ENCODE measurements at places on chromosomes 2 and 18.
A peak's percentile ranks its signal among the peaks of the same experiment; 100 is the strongest.

- no peak for DNase-seq
Observed at GRCh38 chr2:96163768-96164429, 18.7 kb upstream of the DUSP2 start.

GRCh38 chr2:13504808-13505207, 788.1 kb downstream of the TRIB2 start:
- no peak for DNase-seq

DNA sequence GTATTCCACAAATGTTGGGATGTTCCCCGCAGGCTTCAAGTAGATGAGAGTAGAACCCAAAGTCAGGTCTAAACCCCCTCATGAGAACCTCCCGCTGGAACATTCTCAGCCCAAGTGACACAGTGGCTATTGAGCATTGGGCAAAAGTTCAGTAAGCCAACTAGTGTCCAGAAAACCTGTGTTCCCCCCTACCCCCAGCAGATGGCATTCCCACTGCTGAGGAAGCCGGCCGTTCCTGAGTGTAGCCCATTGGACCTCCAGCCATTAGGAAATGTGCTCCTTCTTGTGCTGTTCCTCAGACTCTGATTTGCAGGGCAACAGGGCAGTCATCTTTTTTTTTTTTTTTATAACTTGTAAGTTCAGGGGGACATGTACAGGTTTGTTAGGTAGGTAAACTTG, 152.1 kb downstream of the NCK2 start:
- DNase-seq, result no peak

GRCh38 chr18:76398896-76399612, 96.0 kb downstream of the ZNF516 start:
- DNase-seq, result peak; percentile 94

GRCh38 chr18:76149734-76150133, 345.3 kb downstream of the ZNF516 start:
- DNase-seq, result no peak

DNA sequence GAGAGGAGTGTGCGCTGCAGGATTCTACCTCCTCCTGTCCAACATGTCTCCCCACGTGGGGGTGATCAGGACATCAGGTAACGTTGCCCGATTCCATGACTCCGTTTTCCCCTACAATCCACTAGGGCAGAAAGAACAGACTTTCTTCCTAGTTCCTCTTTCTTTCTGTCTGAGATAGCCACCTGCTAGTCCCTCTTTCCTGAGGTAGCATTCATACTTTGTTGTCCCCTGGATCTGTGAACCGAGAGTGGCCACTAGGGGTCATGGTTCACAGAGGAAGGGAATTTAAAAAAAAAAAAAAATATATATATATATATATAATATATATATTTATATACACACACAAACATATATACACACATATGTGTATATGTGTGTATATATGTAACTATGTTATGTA, 210.0 kb upstream of the ZNF521 start:
- DNase-seq, result no peak

GRCh38 chr2:136444323-136444722, 321.0 kb upstream of the THSD7B start:
- no peak for DNase-seq

DNA sequence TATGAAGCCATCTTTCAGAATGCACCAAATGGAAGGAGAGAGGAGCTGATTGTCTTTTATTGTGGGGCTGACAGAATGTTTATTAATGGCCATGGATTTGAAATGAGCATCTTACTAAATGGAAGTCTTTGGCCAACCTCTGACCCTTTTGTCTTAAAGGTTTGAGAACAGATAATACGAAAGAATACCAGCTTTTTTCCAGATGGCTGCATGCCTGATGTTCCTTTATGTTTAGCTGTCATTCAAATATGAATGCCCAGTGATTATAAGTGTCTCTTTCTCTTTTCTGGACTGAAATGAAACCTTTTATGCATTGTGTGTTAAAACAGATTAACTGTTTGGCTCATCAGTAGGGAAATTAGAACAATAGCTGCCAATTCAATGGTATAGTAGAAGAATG, 46.0 kb downstream of the PARD3B start:
- no peak for DNase-seq

DNA sequence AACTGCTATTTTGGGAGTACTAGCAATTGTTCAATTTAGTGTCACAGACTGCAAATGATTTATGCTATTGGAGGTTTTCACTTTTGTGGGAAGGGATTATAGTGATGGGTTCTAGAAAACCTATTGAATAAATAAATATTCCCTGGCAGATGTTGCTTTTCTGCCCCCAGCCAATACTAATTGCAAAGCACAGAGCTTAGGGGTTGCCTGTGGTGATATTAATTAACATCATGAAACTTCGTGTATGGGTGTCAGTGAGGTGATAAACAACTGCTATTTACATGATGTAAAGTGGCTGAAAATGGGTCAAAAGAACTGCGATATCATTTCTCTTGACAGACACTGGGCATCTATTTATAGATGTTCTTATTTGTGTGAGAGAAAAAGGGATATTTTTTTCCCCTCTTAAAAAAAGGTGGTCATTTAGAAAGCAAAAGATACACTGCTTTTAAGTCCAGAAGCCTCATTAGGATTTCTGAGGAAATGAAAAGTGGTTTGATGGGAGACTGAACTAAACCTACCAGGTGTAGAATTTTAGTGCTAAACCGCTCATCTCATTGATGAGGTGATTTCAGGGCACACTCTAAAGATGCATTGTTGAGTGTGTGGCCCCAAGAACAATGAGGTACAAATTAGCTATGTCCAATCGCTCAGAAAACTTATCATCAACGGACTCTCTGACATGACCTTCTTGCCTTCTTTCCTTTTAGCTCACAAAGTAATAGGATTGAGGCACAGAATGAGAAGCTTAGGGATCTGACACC, 116.7 kb upstream of the CHST9 start:
- no peak for DNase-seq

DNA sequence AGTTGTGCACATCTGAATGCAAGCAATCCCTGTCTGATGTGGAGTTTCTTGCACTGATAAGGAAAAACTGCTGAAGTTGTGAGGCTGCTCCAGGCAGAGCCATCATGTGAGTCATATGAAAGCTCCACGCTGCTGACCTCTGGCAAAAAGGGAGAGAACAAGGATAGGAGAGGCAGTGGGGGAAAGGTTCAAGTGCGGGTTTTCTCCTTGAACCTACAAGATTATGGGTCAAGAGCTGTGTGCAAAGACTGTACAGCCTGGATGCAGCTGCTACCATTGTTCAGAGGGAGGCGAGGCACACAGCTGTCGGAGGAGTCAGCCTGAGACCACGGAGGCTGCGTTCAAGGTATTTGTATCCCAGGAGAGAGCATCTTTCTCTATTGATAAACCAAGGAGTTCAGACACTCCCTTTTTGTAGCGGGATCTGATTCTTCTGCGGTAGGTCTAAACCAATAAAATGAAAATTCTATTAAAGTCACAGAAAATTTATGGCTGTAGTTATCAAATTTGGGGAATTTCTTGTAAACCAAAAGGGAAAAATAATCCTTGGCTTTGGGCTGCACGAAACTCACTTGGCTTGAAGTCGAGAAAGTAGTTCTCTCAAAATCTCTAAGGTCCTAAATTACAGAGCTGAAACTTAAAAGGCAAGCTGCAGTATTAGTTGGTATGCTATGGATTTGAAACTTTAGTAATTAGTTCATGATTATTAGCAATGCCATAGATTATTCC, at the start of gene CDK15:
Gene CDK15, plus strand, starts transcription at position 96 of the 729 bp plus-strand sequence. Its CDS starts 128 bp downstream, at position 224.
- DNase-seq, result peak; percentile 65

DNA sequence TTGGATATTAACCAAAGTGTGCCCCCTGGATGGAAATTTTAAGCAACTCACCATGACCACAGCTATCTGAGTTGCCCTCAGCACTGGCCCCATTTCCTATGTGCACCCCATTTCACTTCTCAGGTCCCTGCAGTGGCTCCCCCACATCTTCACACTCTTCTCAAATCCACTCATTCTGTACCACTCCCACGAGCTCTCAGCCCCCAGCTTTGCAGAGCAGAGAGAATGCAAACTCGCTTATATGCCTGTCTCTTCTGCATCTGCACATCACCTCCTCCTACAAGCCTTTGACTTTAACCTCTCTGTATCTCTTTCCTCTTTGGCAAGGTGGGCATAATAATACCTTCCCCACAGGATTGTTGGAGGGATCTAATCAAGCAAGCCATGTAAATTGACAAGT, 46.2 kb downstream of the DPYSL5 start:
- no peak for DNase-seq

DNA sequence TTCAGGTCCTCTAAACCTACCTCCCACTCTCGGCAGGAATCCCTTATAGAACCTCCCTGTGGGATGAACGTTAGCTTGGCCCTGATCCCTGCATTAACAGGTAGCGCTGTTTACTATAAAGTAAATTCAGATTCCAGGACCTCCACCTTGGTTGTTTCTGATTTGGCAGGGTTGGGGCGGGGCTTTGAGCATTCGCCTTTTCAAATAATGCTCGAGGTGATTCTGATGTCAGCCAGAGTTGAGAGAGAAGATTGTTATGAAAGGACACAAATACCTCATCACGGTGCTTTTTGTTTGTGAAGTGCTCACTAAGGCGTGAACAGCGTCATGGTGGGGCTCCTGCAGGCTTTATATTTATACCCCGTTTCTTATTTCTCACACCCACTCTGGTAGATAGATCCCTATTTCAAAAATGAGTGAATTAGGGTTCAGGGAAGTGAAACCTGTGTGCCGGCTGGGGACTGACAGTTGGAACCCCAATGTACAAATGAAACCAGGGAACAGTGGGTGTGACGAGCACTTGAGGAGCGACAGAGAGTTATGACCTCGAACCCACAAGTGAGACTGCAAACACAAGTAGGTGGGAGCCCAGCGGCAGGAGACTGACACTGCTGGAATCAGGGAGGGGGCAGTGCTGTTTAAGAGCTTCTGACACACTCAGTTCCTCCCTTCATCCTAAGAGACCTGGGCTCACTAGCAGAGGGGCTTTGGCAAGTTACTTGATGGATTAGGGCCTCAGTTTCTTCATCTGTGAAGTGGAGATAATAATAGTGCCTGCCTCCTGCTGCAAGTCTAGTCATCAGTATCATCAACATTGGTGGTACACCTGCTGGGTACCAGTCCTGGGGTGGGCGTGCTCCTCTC, 14.2 kb upstream of the CXCR4 start:
- no peak for DNase-seq

GRCh38 chr2:12428786-12429185, 287.9 kb upstream of the TRIB2 start:
- no peak for DNase-seq

GRCh38 chr2:149894760-149895159, 307.2 kb upstream of the MMADHC start:
- DNase-seq, result no peak

- DNase-seq, result no peak
Observed at GRCh38 chr2:217979151-217979811, 23.5 kb downstream of the TNS1 start.

- DNase-seq, result no peak
Observed at GRCh38 chr2:70305531-70305930, 3.7 kb upstream of the FAM136A start.

- no peak for DNase-seq
Observed at GRCh38 chr2:1972948-1973347, 228.6 kb upstream of the PXDN start.

DNA sequence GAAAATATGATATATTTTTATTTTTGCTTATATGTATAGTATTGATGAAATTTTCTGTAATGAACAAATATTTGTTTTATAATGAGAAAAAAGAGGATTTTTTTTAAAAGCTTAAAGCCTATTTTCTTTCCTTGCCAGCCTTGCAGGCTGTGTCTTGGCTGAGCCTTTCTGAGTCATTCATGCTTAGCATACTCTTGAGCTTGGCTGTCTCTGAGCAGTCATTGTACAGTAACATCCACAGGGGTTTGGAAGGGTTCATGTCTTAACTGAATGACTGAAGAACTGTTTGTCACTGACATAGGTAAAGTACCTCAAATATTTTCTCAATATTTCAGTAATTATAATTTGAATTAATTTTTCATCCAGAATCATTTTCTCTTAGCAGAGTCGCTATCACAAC, 49.3 kb downstream of the GPR39 start:
- DNase-seq, result no peak

DNA sequence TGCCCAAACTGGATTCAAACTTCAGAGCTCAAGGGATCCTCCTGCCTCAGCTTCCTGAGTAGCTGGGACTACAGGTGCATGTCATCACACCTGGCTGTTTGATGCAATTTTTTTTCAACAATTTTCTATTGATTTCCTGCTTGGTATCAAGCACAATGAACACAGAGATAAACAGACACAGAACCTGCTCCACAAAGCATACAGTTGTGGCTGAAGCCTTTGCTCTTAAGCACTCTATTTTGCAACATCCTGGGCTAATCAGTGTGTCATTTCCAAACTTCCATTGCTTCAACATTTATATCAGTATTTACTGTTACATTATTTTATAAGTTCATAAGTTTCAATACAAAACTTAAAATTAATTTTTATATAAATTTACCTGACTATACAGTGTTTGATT, 79.4 kb downstream of the NEB start:
- DNase-seq, result no peak

GRCh38 chr2:69145204-69145603, 132.2 kb downstream of the ANTXR1 start:
- no peak for DNase-seq
